Thyroid gland (tissue), 4 donors: ENCODE measurements at places on chromosomes 7 and 10. TPM values are rescaled to one million over a fixed set of nuclear protein-coding genes. Genes with fewer than 3 reads are reported as not detected.

DNA sequence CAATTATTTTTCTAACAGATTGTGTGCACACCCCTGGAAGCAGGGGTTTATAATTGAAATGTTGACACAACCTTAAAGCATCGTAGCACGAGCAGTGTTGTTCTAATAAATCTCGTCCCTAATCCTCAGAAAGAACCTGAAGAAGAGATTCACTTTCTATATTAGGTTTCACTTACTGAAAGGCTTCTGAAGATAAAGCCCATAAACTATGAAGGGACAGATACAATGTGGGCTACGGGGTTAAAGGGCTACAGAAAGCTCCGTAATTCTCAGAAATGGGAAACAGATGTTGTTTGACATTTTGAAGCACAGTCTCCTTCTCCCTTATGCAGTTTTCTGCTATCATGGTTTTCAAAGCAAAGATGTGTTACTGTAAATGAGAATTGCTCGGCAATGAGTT, 479.6 kb downstream of the GATA3 start:
- no peak for DNase-seq

DNA sequence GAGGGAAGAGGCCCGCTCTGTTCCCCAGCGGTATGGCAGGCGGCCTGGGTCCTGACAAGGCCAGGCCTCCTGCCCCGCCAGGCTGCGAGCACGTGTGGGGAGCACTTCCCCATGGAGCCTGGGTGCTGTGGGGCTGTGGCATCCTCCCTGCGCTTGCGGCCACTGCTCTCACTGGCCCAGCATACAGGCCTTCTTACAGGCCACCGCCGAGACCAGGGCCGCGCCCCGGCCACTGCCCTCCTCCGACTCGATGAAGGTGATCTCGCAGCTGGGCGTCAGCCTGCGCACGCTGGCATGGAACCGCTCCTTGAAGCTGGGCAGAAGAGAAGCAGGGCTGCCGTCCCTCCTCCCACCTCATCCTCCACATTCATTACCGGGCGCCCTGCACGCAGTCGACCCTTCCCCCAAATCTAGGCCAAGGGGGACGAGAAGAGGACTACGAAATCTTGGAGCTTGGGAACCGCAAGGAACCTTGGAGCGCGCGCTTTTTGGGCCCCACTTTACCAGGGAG, 3.9 kb upstream of the MYL7 start:
- DNase-seq = no peak

- no peak for DNase-seq
These were observed 73.7 kb downstream of the TYW1B start for GRCh38 chr7:72754312-72754711.

GRCh38 chr10:26464632-26465280, 26.6 kb downstream of the APBB1IP start:
- no peak for DNase-seq

DNA sequence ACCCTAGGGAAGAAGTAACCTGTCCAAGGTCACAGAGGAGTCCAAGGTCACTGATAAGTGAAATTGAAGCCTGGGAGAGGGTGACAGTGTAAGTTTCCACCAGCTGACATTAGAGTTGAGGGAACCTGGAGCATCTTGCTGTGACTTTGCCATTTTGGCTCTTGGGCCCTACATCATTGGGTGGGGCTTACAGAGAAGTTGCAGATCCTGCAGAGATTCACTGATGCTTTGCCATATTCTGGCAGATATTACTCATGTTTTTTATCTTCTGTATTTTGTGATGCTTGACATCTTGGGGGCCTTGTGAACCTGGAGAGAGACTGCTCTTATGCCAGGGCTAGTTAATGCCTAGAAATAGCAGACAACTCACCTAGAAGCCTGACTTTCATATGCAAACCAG, 36.5 kb downstream of the SMKR1 start:
- no peak for DNase-seq

DNA sequence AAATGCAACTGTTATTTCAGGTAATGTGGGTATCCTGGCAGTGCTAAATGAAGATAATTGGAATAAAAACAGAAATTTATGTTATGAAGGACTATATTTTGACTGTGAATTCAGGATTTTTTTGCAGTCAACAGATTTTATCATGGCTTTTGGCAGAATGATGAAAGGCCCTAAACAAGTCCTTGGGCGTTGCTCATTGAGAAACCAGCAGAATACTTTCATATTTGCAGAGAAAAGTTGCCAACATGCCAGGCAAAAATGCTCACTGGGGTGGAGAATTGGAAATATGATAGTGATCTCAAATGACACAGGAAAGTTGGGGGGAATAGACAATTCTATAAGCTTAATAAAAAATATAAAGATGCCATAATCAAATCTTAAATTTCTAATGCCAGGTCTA, 121.1 kb downstream of the GPR85 start:
- DNase-seq = no peak

GRCh38 chr7:101671371-101672356, 42.6 kb upstream of the MYL10 start:
- no peak for DNase-seq

DNA sequence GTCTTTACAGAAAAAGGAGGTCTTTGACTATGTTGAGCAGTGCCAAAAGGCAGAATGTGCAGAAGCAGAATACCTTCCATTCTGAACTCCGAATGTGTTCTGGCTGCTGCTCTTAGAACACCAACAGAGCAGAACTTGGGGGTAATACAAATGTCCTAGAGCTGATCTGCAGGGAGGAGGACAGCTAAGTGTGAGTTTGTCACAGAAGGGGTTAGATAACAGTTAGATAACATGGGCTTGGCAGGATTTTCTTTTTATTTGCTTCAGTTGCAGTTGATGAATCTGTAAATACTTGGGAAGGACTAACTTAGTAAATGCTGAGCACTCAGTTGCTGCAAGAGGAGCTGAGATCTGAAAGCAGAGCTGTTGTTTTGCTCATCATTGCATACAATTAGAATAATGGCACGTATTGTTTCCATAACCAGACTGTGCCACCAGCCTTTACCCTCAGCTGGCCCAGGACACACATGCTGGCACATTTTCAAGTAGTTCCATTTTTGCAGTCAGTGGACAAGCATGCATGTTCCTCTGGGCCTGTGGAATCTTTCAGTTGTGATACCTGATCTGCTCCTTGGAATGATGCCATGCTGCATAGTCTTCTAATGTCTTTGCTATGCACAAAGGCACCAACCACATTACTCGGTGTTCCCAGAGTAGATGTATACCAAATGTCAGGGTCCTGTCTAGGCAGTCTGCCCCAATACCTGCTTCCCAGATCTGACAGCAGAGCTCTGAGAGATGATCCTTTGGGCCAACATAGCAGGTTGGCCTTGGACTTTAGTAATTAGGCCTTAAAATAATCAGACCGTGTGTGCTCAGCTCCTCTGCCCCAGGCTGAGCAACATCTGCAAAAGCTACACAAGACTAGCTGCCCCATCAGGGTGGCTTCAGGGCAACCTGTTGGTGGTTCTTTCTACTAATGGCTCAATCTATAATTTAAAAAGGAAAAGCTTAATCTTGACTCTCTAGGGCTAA, 55.7 kb downstream of the GSDME start:
- peak; percentile 54 for DNase-seq

- no peak for DNase-seq
These were observed at the start of gene AKR1B15 for GRCh38 chr7:134548877-134549276. Gene AKR1B15, plus strand, starts transcription at chr7:134549110. Its CDS starts 15,510 bp downstream, at chr7:134564620.

DNA sequence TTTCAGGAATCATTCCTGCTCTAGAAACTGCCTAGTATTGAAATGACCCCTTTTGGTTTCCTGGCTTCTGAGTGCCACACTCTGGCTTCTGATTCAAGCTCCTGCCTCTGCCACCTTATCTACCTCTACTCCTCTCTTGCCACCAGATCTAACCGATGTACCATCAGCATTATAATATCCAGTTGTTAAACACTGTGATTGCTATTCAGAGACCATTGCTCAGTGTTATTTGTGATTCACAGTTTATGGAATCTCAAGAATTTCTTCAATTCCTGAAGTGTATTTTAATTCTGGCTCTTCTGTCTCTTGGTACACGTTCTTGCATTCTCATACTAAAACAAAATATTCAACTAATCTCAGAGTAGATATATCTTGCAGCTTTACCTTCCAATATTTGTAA, 88.7 kb downstream of the DYNC1I1 start:
- no peak for DNase-seq

HEPACAM2 gene
- total RNA-seq = 0.22 TPM

ABCC2 gene
- total RNA-seq = 0.67 TPM

FAM180A gene
- total RNA-seq = 2.7 TPM

ARHGEF35 gene
- 44.9 TPM for total RNA-seq

ZNF467 gene
- total RNA-seq = 18.8 TPM

OR2A1 gene
- 1.4 TPM for total RNA-seq

MBL2 gene
- total RNA-seq = not detected

C7orf33 gene
- not detected for total RNA-seq
